Stimulated activated CD4-positive, alpha-beta T cell treated with anti-CD3 and anti-CD28 coated beads, TNF-alpha, amount 100 ng/mL, for 24 hours (primary cell): ENCODE measurements at places on chromosomes 1 and 21.

GRCh38 chr1:65233782-65234181 is 75.6 kb upstream of the DNAJC6 start:
- no peak for DNase-seq

- DNase-seq: peak; percentile 73
Observed at GRCh38 chr1:19209439-19209989, 552 bp downstream of the UBR4 start.

- DNase-seq: no peak
Observed at GRCh38 chr1:224378855-224379631, 22.4 kb downstream of the CNIH4 start.

- no peak for DNase-seq
Observed at GRCh38 chr1:62362926-62363325, 43.7 kb upstream of the KANK4 start.

- DNase-seq: no peak
Observed at GRCh38 chr1:30948278-30948677, 39.7 kb upstream of the SDC3 start.

DNA sequence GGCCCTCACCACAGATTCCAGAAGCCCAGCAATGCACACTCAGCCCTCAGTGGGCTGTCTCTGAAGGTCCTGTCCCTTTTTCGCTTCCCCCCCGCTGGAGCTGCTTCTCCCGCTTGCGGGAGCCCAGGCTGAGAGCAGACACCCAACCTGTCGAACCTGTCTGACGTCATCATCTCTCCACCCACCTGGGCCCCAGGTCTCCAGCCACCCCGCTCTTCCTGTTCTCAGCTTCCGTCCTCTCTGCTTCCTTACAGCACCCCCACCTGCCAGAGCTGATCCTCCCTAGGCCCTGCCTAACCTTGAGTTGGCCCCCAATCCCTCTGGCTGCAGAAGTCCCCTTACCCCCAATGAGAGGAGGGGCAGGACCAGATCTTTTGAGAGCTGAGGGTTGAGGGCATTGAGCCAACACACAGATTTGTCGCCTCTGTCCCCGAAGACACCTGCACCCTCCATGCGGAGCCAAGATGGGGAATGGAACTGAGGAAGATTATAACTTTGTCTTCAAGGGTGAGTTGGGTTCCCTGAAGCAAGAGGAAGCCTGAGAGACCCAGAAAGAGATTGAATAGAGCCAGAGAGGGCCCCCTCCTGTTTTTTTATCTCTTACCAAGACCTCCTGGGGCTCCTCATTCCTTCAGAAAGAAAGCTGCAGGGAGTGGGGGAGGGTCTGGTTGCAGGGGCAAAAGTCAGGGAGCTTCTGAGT is at the start of gene RAB25:
Gene RAB25, plus strand, starts transcription at position 224 of the 700 bp plus-strand sequence. Its CDS starts 241 bp downstream, at position 465.
- DNase-seq: no peak

GRCh38 chr1:106435269-106435668 is 621.2 kb upstream of the PRMT6 start:
- DNase-seq: no peak

- DNase-seq: no peak
Observed at GRCh38 chr1:171869097-171869496, 27.8 kb downstream of the DNM3 start.

- DNase-seq: no peak
Observed at GRCh38 chr21:34871026-34871908, 177.8 kb downstream of the RUNX1 start.

DNA sequence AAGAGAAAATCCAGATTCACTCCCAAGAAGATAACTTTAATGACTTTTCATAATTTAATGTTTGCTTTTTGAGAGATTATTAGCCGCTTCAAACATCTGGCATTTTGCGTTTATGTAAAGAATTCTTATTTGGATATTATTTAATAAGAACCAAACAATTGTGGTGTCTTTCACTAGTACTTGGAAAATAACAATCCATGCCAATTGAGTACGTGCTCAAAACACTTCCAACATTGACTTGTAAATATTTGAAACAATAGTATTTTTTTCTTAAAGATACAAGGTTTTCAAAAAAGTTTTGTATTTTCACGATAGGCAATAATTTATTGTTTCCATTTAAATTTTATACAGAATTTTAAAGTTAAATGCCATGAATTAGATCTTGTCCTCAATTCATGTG is 498.7 kb downstream of the AMY1C start:
- DNase-seq: no peak

- DNase-seq: no peak
Observed at GRCh38 chr1:216805953-216806352, 82.7 kb upstream of the ESRRG start.

- DNase-seq: no peak
Observed at GRCh38 chr1:88022516-88022915, 661.6 kb upstream of the PKN2 start.

- no peak for DNase-seq
Observed at GRCh38 chr1:6424000-6424565, 493 bp upstream of the ESPN start.

- no peak for DNase-seq
Observed at GRCh38 chr21:33974513-33975468, 59.2 kb upstream of the ATP5PO start.

- DNase-seq: no peak
Observed at GRCh38 chr1:156555715-156556114, 16.6 kb downstream of the IQGAP3 start.

DNA sequence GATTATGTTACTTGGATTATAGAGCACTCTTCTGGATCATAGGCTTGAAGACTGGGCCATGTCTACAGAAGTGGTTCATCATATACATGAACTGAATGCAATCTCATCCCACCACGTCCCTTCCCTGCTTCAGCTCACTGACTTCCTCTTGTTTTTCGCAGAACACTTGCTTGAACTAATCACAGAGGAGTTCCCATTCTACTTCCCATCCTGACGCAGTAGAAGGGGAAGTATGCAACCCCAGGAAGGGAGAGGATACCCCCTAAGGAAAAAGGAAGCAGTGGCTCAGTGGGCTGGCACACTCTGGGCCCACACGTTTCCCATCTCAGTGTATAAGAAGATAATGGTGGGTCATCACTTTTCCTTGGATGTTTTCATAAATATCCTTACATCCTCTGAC is 36.2 kb downstream of the CASQ2 start:
- DNase-seq: no peak

- no peak for DNase-seq
Observed at GRCh38 chr1:81714636-81715035, 86.1 kb upstream of the ADGRL2 start.

DNA sequence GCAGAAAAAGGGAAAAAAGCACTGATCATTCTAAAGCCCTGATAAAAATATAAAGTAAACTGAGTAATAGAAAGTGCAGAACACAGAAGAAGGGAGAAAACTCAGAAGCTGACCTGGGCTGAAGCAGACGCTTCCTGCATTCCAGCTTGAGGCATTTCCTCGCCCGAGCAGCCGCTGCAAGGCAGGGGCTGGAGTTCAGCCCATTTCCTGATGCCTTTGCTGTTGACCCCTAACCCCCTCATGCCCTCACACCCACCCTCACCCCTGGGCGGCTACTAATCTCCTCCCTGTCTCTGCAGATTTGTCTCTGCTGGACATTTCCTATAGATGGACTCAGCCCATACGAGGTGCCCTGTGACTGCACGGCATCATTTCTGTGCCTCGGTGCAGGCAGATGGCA is 227.8 kb downstream of the NPHP4 start:
- no peak for DNase-seq

- DNase-seq: no peak
Observed at GRCh38 chr1:213985209-213986019, 2.4 kb upstream of the PROX1 start.

DNA sequence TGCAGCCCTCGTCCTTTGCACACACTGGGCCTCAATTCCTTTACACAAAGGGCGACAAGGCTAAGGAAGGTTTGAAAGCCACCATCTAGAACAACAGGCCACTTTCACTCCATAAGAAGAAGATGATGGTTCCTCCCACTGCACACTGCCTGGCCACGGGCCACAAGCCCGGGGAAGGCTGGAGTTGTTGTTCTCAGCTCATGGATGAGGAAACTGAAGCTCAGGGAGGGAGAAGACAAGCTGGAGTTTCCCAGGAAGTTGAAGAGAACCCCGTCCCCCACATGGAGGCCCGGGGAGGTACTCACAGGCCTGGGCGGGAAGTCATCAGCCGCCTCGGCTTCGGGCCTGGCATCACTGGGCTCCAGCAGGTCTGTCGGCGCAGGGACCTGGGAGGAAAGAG is 24.6 kb upstream of the DDOST start:
- DNase-seq: no peak

GRCh38 chr1:167272369-167272957 is 51.8 kb downstream of the POU2F1 start:
- no peak for DNase-seq

GRCh38 chr1:97796711-97797110 is 124.1 kb downstream of the DPYD start:
- DNase-seq: no peak

DNA sequence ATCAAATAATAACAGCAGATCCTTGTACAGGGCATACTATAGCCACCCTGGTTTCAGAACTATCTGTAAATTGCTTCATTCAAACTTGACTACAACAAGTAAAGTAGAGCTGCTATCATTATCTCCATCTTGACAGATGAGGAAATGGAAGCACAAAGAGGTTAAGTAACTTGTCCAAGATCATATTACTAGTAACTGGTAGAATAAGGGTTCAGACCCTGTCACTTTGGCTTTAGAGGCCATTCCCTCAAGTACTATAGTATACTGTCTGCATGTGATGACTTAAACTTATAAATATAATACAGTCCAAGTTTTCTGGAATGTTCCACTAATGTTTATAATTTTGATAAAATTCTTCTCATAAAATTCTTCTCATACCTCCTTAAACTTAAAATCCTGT is 24.8 kb downstream of the PGM1 start:
- no peak for DNase-seq

GRCh38 chr1:8285103-8285502 is 32.8 kb upstream of the SLC45A1 start:
- no peak for DNase-seq

- DNase-seq: no peak
Observed at GRCh38 chr1:21843208-21843607, 31.1 kb downstream of the LDLRAD2 start.

DNA sequence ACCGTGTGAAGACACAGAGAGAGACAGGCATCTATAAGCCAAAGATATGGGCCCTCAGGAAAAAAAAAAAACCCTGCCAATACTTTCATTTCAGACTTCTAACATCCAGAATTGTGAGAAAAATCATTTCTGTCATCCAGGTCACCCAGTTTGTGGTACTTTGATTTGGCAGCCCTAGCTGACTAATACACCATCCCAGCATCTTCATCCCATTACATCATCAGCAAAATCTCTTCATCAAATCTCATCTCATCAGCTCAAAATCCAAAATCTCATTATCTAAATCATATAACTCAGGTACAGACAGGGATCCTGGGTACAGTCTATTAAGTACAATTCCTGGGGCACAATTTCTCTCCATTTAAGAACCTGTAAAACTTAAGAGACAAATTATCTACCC is 51.9 kb upstream of the GJA8 start:
- no peak for DNase-seq

DNA sequence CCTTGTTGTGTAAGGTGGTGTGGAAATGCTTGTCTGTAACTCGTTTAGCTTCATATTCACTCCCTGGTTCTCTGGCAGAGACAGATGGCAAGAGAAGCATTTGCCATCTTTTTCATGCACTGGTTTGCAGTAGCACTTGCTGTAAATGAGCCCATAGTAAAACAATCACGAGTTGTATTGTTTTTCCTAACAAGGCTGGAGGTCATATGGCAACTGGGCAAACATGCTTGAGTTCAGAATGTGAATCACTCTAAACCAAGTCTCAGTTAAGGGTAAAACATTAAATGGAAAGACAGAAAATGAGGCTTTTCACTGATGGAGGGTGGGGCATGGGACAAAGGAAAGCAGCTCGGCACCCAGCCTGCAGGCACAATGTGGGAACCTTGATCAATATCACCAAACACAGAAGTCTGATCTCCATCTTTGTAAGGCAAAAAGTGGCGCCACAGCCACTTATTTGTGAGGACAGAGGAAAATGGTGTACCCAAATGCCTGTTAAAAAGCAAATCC is 26.5 kb upstream of the LPAR3 start:
- no peak for DNase-seq

DNA sequence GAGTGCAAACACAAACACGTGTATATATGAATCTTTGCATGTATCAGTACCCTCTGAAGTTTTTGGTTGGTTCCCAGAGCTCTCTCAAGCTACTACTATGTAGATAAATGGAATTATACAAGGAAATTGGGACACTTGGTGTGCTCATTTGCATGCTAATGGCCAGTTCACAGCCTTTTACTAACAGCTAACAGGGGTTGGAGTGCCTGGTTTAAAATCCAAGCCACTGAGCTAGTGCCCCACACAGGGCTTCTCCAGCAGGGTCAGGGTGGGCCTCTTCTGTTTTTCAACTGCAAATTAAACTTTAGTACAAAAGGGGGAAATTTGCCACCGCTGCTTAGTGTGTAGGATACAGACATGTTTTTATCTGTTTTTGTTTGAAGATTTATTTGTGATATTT is 121.0 kb downstream of the ATP5PO start:
- no peak for DNase-seq

DNA sequence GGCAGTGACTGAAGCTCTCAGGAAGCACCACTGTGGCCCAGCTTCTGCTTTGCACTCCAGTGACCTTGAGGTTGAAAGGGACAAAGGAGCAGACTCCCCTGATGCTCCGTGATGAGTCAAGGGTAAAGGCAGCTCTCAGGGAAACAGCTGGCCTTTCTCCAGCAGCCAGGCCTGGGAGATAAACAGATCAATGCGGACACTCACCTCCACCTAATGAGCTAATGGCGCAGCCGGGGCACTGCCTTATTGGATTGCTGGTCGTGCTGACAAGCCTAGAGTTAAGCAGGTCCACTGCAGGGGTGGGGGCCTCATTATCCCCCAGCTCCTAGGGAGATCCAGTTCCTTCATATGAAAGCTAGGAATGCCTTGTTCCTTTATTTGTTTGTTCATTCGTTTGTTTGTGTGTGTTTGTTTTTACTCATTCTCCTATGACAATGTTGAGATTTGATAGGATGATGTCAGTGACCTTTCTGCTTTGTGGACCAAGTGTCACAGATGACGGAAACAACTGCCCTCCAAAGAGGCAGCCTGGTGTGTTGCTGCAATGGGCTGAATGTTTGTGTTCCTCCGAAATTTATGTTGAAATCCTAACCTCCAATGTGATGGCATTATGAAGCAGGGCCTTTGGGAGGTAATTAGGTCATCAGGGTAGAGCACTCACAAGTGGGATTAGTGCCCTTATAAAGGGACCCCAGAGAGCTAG is 141.4 kb upstream of the BEND5 start:
- DNase-seq: no peak

DNA sequence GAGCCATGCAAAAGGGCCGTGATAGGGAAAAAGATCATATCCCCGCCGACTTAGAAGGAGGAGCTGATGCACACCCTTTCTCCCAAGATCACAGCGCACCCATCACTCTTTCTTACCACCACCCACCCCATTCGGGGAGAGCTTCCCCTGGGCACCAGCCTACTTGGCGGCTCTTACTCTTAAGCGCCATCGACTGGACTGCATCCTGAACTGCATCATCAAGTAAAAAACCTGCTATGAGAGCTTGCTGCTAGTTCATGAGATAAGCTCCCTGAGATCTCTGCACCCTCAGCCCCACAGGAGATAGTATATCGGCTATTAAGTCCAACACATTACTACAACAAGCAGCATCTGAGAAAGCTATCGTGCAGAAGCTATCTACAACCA is 125.1 kb downstream of the BARHL2 start:
- no peak for DNase-seq

GRCh38 chr1:77438236-77438913 is 156.6 kb downstream of the AK5 start:
- no peak for DNase-seq
